ENCODE measurements at places on chromosomes 2 and 18.

GRCh38 chr2:230925443-230925878 lies 419 bp upstream of the GPR55 start:
- DNase-seq: no peak

- no peak for DNase-seq
These were observed 32.3 kb downstream of the RALBP1 start for GRCh38 chr18:9507565-9508088.

GRCh38 chr2:108923019-108923700 lies 65.9 kb downstream of the EDAR start:
- no peak for DNase-seq

DNA sequence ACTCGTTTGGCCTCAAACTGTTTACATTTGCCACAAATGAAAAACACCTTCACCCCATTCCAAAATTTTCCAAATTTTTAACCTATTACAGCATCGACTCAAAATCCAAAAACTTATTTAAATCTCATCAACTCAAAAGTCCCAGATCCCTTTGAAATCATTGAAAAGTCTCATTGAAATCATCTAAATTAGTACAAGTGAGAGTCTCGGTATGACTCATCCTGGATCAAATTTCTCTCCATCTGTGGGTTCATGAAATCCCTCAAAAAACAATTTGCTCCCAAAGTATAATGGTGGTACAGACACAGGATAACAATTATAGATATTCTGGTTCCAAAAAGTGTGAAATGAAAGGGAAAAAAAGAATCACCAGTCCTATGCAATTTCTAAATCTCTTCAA lies 65.1 kb downstream of the LRP1B start:
- no peak for DNase-seq

- DNase-seq: no peak
These were observed 6.7 kb upstream of the LRRC30 start for GRCh38 chr18:7224198-7224597.

DNA sequence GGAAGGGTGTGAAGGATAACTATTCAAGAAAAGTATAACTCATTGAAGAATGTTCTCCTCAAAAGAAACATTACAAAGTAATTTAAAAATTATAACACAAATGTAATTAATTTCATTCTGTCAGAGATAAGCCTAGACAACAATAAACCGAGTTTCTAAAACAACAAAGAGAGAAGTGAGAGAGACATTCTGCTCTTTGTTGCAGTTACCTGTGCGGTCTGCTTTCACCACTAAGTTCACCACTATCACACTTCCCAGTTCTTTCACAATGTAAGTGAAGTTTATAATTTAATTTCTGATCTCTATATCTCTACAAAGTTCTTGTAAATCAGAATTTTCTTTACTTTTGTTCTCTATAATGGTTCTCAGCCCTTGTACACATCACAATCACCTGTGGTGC lies 76.3 kb upstream of the FRZB start:
- no peak for DNase-seq

- DNase-seq: no peak
These were observed 7.3 kb downstream of the GREB1 start for GRCh38 chr2:11540996-11541692.

GRCh38 chr2:176133389-176133788 lies 3.9 kb downstream of the HOXD8 start:
- DNase-seq: no peak

DNA sequence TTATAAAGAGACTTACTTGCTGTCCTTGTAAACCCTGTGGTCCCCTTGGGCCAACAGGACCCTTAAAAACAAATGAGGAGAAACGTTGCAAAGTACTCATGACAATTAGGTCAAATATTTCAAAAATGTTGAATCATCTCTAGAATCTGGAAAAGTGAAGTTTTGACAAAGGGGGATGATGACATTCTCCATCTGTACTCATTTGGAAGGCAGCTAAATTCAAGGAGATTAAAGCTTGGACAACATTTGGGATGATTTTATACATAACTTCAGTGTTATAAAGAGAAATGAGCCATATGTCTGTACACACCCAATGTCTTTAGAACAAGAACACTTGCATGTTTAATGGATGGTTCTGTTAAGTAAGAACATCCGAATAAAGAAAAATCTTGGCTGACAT lies 92.9 kb downstream of the COL5A2 start:
- DNase-seq: no peak

- no peak for DNase-seq
These were observed 23.3 kb upstream of the APOB start for GRCh38 chr2:21067125-21067524.

Measured in endothelial cell (in vitro differentiated cells).